Uterus (tissue), 4 donors: ENCODE measurements at places on chromosomes 2 and 18. TPM values are rescaled to one million over a fixed set of nuclear protein-coding genes. Genes with fewer than 3 reads are reported as not detected.

Gene ORC4
- 32.6 TPM for total RNA-seq

Gene CYS1
- 13.3 TPM for total RNA-seq

Gene SERPINB2
- not detected for total RNA-seq

Gene PCARE
- not detected for total RNA-seq

Gene PROC
- not detected for total RNA-seq

Gene TMEM18
- total RNA-seq = 37.3 TPM

Gene GCG
- not detected for total RNA-seq

Gene IGFBP5
- total RNA-seq = 2,812 TPM

Gene OSBPL6
- total RNA-seq = 9.9 TPM

Gene FAP
- total RNA-seq = 30.6 TPM

Gene CACNB4
- total RNA-seq = 14.0 TPM

Gene LAMA3
- total RNA-seq = 46.5 TPM

Gene LOXHD1
- total RNA-seq = not detected
